ENCODE measurements at places on chromosomes 13 and 19.

- no peak for DNase-seq
Observed at GRCh38 chr19:29772696-29773095, 39.1 kb upstream of the CCNE1 start.

DNA sequence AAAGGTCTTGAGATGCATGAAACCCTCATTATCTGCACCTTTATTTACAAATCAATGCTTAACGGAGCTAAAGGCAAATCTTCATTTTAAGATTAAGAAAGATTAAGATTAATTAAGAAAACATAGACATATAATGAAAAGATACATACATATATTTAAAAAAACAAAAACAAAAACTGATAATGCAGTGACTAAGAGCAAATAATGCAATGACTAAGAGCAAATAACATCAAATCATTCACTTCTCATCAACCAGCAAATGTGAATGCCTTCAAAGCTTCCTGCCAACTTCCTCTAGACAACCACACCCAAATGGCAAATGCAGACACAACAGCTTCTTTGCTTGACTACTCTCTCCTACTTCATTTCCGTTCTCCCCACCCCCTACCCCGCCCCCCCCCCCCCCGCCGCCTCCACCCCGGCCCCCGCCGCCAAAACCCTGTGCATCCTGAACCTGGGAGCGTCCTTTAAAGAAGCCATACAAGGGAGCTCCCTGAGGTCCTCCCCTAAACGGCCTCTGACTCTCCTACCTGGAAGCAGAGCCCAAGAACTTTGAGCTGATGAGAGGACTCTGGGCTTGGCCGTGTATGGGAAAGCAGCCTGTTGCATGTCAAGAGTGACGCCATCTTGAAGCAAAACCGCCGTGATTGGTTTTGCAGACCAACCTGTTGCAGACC lies 24.5 kb downstream of the TEX101 start:
- DNase-seq, result peak; percentile 91

DNA sequence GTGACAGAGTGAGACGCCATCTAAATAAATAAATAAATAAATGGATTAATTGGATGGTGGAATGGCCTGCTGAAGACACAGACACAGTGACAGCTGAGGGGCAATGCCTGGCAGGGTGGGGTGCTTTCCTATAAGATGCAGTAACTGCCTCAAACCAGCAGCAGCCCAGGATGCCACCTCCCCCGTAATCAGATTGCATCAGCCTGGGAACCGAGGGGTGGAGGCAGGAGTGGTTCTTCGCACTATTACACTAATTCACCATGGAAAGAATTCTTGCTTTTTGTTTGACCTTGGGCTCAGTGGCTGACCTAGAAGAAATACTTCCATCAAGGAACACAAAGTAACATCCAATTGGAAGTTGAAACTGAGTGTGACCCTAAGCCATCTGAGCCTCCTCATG lies 31.6 kb upstream of the USP12 start:
- DNase-seq, result no peak

DNA sequence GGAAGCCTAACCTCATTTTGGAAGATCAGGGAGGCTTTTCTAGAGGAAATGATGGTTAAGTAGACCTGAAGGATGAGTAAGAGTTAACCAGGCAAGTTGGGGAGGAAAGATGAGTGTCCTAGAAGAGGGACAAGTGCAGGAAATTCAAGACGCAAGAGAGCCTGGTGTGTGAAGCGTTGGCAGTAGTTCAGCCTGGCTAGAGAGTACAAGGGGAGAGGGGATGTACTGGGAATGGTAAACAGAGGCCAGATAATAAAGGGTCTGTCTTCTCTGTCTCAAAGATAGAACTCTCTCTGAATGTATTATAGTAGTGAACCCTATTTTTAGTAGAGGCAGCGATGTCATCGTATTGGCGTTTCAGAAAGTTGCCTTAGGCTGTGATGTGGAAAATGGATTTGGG lies 9.7 kb downstream of the DPY19L3 start:
- no peak for DNase-seq

DNA sequence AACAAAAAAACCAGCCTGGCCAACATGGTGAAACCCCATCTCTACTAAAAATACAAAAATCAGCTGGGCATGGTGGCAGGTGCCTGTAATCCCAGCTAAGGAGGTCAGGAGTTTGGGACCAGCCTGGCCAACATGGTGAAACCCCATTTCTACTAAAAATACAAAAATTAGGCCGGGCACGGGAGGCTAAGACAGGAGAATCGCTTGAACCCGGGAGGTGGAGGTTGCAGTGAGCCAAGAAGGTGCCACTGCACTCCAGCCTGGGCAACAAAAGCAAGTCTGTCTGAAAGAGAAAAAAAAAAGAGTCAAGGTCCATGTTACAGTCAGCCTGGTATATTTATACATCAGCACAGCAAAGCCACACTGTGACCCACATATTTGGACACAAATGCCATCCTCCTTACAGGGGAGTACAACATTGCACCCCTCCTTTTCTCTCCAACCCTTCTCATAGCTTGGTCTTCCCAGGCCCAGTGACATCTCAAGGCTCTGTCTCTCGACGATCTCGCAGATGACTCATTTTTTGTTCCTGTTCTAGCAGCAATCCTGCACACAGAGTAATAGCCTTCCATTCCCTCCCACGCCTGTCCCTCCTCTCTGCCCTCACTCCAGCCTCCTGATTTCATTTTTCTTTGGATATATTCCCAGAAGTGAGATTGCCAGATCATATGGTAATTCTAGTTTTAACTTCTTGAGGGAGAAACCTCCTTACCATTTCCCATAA lies 21.0 kb upstream of the DPP9 start:
- DNase-seq, result no peak

DNA sequence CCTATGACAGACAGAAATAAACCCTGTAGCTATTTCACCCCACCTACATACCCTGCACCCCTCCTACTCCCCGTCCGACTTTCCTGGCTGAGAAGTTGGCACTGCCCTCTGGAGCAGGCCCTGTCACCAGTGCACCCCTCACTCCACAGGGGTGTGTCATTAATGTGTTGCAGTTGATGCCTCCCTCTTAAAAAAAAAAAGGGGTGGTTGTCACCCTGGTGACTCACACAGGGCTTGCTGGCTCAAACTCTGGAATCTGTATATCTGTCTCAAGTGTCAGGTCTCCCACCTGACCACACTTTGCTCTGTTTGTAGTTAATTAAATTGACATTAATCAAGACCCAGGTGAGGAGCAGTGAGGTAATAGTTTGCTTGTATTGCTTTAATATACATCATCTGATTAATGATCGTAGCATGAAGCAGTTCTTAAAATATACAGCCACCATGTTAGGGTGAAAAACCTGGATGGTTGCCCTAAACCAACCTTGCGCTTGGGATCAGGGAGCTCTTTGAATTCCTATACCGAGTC lies 2.0 kb upstream of the GATAD2A start:
- no peak for DNase-seq

DNA sequence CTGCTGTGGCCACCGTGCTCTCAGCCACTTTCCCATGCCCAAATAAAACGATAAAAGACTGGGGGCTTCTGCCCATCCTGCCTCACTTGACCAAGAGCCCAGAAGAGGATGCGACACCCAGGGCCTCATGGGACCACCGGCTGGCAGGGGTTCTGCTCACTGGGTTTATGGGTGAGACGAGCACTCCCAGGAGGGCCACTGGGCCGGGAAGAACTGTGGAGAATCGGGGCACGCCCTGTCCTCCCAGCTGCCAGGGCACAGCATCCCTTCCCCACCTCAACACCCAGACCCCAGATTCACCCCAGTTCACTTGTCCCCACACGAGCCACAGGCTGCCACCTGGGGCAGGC lies 4.7 kb upstream of the F10 start:
- DNase-seq, result no peak

- DNase-seq, result no peak
Observed at GRCh38 chr13:105625691-105626090, 909.8 kb downstream of the EFNB2 start.

- DNase-seq, result no peak
Observed at GRCh38 chr19:8367327-8368001, 3.5 kb downstream of the ANGPTL4 start.

DNA sequence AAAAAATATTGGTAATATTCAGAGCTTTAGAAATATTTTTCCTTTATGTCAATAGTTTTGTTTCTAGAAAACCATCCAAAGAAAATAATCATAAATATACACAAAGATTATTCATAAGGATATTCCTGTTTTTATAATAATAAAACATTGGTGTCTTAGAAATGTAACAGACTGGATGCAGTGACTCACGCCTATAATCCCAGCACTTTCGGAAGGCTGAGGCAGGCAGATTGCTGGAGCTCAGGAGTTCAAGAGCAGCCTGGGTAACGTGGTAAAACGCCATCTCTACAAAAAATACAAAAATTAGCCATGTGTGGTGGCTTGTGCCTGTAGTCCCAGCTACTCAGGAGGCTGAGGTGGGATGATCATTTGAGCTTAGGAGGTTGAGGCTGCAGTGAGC lies 106.8 kb downstream of the DHRS12 start:
- no peak for DNase-seq

GRCh38 chr13:27969082-27969865 lies at the start of gene CDX2:
CDX2 (minus strand) TSS chr13:27969315; CDS start chr13:27969006, 309 bp downstream.
- DNase-seq, result no peak

DNA sequence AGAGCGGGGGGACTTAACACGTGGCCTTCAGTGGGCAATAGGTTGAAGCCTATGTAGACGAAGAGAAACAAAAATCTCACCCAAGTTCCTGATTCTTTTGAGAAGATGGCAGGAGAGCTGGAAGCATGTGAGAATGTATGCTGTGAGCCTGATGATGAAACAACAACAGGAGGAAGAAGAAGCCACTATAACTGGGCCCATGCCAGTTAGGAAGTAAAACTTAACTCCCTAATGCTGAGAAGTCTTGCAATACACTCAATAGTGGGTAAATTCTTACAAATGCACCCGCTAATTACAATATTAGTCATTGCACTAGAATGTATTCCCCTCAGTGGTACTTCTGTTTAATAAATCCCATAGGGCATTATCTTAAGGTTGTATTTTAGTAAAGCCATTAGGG lies 9.1 kb downstream of the PCDH17 start:
- no peak for DNase-seq

- DNase-seq, result no peak
Observed at GRCh38 chr19:12597594-12597993, 13.0 kb downstream of the ZNF490 start.

DNA sequence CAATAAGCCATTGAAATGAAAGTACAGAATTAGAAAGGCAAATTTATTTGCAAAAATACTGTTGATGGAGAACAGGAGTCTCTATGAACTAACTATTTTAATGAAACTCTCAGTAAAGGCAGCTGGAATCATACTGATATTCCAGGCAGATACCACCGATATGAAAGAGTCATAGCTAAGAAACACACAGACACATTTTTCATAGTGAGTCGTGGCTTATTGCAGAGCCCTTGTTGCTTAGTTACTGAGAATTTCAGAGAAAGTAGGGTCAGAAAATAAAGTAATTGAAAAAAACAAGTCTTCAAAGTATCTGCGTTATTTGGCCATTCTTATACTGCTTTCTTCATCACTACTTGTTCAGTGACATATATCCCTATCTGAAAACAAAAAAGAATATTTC lies 1890.9 kb downstream of the PCDH9 start:
- no peak for DNase-seq

DNA sequence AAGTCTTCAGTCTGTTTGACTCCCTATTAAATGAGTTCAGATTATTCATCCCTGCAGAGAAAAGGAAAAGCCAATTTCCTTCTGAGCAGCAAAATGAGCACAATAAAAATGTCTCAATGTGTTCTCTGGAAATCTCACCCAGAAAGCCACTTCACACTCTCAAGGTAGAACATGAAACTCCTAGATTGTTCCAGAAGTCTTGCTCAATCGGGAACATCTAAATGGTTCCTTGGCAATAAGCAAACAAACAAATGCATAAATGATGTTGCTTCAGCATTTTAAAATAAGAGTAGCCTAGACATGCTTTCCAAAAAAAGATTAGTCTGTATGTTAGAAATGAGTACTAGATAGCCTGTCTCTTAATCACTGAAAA lies 59.7 kb upstream of the TNFRSF19 start:
- DNase-seq, result no peak

- DNase-seq, result no peak
Observed at GRCh38 chr13:101053301-101054093, 362.8 kb downstream of the NALCN start.

GRCh38 chr13:91331047-91331915 lies 16.2 kb upstream of the MIR17HG start:
- DNase-seq, result no peak

- DNase-seq, result no peak
Observed at GRCh38 chr13:83377491-83377890, 504.8 kb downstream of the SLITRK1 start.

- no peak for DNase-seq
Observed at GRCh38 chr19:50020481-50020880, 4.7 kb downstream of the VRK3 start.

DNA sequence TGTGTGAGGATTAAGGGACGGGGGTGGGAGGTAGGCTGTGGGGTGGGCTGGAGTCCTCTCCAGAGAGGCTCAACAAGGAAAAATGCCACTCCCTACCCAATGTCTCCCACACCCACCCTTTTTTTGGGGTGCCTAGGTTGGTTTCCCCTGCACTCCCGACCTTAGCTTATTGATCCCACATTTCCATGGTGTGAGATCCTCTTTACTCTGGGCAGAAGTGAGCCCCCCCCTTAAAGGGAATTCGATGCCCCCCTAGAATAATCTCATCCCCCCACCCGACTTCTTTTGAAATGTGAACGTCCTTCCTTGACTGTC lies 5.5 kb downstream of the FOSB start:
- peak; percentile 70 for DNase-seq

DNA sequence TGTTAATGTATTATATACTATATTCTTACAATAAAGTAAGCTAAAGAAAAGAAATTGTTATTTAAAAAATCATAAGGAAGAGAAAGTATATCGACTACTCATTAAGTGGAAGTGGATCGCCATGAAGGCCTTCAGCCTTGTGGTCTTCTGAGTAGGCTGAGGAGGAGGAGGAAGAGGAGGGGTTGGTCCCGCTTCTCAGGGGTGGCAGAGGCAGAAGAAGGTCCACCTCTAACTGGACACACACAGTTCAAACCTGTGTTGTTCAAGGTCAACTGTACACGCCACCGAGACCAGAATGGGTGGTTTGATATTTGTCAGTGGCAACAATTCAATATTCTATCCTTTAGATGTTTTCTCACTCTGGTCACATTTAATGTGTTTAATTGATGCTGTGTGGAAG lies 67.2 kb downstream of the ALOX5AP start:
- DNase-seq, result no peak

GRCh38 chr13:91078093-91078679 lies 269.3 kb upstream of the MIR17HG start:
- DNase-seq, result no peak

- no peak for DNase-seq
Observed at GRCh38 chr19:11361037-11361770, 6.0 kb downstream of the PLPPR2 start.

DNA sequence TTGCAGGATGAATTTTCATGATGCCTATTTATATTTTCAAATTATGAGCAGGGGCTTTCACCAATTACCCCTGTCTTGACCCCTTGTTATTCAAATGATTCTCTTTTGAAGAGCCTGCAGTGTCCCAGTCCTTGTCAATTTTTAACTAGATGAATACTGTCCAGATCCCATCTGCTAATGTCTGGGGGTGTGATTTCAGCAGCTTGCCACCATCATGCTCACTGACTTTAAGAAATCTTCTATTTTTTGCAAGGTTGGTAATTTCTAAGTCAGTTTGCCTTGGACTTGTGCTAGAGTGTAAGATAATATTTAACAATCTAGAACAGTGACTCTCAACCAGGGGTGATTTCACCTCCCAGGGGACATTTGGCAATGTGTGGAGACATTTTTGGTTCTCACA lies 106.0 kb downstream of the CACNA1A start:
- DNase-seq, result no peak

Measured in CD4-positive, alpha-beta T cell treated with Interleukin-17A for 1 hour (primary cell).